Placental pericyte (primary cell): ENCODE measurements at places on chromosomes 12 and 14. TPM values are rescaled to one million over a fixed set of nuclear protein-coding genes. Genes with fewer than 3 reads are reported as not detected.

Gene DHRS2
- not detected in 2 replicates for total RNA-seq

Gene LRFN5
- 0.22 and 3.6 TPM in 2 replicates for total RNA-seq

Gene DPF3
- total RNA-seq, result 5.7 and 19.9 TPM in 2 replicates

Gene CABP1
- total RNA-seq, result not detected in 2 replicates
